ENCODE measurements at places on chromosomes 4 and X. TPM values are rescaled to one million over a fixed set of nuclear protein-coding genes. Genes with fewer than 3 reads are reported as not detected.
A peak's percentile ranks its signal among the peaks of the same experiment; 100 is the strongest.

GRCh38 chr4:4269331-4269731 is 20.6 kb downstream of the LYAR start:
- no peak for DNase-seq

DNA sequence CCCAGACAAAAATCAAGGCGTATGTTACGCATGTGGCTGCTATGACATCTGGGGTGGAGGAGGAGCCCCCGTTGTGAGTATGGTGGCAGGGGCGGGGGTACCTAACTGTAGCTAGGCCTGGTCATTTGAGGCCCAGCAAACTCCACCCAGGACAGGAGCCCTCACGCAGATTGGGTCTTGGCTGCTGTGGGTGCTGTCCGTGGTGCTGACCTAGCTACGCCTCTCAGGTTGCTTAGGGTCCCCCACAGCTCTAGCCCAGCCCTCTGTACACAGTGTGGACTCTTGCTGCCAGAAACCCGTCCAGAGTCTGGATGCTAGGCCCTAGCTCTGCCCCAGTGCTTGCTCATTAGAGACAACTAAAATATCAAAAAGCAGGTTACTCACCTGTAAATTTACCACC is 146.7 kb upstream of the PSAPL1 start:
- peak; percentile 57 for DNase-seq

GRCh38 chr4:184200296-184200695 is 17.4 kb downstream of the ENPP6 start:
- DNase-seq, result no peak

Gene MAGEB1
- total RNA-seq, result 63.7 TPM

Gene UGT8
- 6.9 TPM for total RNA-seq

Gene KIAA1210
- total RNA-seq, result 245 TPM

- peak; percentile 15 for DNase-seq
Observed at GRCh38 chrX:100615005-100615404, 21.6 kb downstream of the TSPAN6 start.

DNA sequence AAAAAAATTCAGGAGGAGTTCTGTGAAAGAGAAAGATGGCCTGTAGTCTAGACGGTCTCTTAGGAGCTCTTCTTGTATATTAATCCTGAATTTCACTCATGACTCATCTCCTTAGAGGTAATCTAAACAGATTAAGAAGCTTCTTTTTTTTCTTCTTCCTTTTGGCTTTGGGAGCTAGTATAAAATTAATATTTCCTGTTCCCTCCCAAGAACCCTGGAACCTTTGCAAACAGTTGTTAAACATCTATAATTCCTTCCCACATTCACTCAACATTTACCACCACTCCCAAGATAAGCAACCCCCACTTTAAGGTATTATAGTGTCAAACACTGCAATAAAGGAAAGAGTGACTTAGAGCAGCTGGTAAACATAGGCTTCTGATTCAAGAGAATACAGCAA is 146.4 kb upstream of the EDNRA start:
- no peak for DNase-seq

DNA sequence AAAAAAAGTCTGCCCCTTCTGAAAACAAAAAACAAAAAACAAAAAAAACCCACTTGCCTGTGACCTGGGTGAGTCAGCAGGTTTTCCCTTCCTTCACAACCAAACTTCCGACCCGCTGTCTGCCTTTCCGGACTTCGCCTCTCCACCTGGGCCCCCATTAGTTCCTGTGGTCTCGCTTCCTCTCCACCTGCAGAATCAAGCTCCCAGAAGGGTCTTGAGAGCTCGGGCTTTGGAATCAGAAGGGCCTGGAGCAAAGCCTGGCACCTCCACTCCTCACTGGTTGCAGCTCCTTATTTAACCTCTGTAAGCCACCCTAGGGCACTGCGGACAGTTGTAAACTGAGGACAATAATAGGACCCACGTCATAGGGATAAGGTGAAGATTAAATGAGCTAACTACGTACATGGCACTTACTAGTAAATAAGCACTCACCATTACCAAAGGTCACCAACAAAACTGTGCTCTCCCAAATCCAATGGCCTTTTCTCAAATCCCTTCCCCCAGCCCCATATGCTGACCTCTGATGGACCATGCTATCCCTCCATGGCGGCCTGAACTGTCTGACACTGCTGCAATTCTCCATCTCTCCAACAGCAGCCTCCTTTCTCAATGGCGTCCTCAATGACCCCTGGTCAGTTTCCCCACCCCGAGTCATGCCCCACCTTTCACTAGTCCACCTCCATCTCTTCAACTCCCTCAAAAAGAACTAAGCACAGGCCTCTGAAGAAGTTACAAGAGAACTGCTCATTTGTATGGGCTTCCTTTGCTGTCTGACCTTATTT is 64.2 kb downstream of the IRF2 start:
- no peak for DNase-seq

Gene FGB
- 0.93 TPM for total RNA-seq

DNA sequence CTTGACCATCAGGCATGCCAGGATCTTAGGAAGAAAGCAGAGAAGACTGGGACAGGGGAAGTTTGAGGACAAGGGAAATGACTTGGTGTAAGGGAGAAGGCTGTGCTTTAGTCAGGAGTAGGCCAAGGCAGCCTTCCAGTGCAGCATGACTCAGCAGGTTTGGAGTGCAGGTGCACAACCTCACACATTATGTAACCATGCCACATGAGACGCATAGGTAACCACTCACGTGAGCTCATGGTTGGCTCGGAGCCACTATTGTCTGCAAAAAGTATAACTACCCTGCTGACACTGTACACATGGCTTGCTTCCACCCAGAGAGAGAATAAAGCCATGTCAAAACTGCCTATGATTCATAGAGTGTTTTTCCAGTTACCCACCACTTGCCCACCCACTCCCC is 715.9 kb downstream of the SMARCA1 start:
- DNase-seq, result peak; percentile 12

- DNase-seq, result peak; percentile 34
Observed at GRCh38 chrX:106921637-106922036, 1.4 kb downstream of the CLDN2 start.

GRCh38 chr4:188282471-188283232 is 143.4 kb downstream of the TRIML1 start:
- no peak for DNase-seq

GRCh38 chr4:37440501-37440900 is 196.0 kb downstream of the NWD2 start:
- no peak for DNase-seq

Gene ARHGAP36
- total RNA-seq, result 3.2 TPM

GRCh38 chrX:47610511-47610910 is 9.1 kb downstream of the SYN1 start:
- DNase-seq, result no peak

- DNase-seq, result peak; percentile 50
Observed at GRCh38 chrX:33183361-33183760, 28.0 kb downstream of the DMD start.

GRCh38 chrX:78708816-78709215 is 38.7 kb upstream of the LPAR4 start:
- no peak for DNase-seq

Gene CACNA1F
- 0.19 TPM for total RNA-seq

DNA sequence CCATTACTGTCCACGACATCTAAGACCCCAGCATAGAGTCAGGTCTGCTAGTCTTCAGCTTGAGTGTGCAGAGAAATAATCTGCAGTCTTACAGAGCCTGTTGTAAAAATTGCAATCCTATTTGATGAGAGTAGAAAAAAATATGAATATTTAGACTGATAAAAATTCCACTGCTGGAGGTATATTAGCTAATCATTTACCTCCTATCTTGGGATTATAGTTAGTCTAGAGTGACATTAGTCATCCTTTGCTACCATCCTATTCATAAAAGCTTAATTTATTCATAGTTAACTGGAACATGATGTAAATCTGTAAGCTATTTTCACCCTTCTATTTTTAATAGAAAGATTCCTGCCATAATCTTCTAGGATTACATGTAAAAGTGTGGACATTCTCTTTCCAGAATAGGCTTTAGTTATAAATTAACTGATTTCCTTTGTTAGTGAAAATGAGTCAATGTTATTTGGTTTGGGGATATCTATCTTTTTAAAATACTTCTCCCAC is 26.7 kb downstream of the C4orf54 start:
- no peak for DNase-seq

Gene IGSF1
- 19.4 TPM for total RNA-seq

Gene FANCB
- total RNA-seq, result 2.0 TPM

Gene EVC2
- 10.2 TPM for total RNA-seq

Gene PTPN13
- 62.0 TPM for total RNA-seq

GRCh38 chrX:24005028-24005427 is 22.0 kb downstream of the KLHL15 start:
- DNase-seq, result no peak

- no peak for DNase-seq
Observed at GRCh38 chr4:2827874-2828751, 15.5 kb upstream of the ADD1 start.

Gene HSD17B13
- total RNA-seq, result 0.81 TPM

DNA sequence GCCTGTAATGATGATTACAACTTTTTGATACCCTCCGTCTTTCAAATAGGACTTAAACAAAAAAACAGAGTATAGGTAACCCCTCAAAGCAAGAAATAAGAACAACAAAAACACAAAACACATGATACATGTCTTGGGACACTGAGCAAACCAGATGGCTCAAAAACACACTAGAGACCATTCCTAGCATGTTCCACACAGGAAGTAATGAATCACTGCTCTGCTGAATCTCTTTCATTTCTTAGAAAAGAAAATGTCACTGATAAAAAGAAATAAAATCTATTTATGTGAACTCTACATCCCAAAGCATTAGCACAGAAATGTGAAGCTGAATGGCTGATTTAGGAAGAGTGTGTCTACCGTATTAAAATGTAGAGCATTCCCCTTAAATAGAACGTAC is 134.5 kb upstream of the IL15 start:
- no peak for DNase-seq

- DNase-seq, result no peak
Observed at GRCh38 chrX:49976682-49977197, 54.3 kb downstream of the CLCN5 start.

DNA sequence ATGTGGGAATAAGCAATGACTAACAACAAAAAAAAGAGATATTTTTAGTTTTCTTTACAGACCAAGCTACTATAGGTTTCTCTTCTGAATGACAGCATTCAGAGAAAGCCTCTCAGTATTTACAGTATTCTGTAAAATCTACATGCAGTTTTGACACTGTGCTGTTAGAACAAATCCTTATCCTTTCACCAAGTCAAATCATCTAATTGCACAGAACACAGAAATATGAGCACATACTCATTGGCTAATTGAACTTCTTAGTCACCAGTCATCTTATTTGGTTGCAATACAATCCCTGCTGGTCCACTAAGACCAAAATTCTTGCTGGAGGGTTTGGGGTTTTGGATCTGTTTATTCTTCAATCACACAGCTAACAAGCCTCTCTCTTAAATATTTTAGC is 5.7 kb downstream of the ACOT9 start:
- no peak for DNase-seq

DNA sequence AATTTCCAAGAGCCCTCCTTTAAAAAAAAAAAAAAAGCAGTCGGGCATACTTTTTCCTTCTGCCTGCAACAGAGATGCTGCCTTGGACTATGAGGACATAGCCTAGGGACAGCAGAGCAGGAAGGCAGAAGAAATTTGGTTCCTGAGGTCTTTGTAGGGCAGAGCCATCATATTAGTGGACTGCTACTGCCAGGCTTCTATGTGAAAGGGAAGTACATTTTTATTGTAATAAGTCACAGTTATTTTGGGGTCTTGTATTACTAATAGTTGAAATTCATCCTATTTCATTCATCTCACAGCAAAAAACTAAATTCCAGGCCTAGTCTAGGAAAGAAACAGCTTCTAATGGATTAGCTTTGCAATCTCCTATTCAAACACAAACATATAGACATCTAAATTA is 211.2 kb downstream of the NSUN7 start:
- no peak for DNase-seq

- DNase-seq, result no peak
Observed at GRCh38 chrX:132742246-132742645, 216.2 kb downstream of the HS6ST2 start.

- DNase-seq, result no peak
Observed at GRCh38 chr4:173094739-173095421, 73.7 kb upstream of the GALNT7 start.

Gene DCHS2
- 6.5 TPM for total RNA-seq

GRCh38 chrX:12919051-12919450 is 12.6 kb downstream of the TLR8 start:
- DNase-seq, result no peak

DNA sequence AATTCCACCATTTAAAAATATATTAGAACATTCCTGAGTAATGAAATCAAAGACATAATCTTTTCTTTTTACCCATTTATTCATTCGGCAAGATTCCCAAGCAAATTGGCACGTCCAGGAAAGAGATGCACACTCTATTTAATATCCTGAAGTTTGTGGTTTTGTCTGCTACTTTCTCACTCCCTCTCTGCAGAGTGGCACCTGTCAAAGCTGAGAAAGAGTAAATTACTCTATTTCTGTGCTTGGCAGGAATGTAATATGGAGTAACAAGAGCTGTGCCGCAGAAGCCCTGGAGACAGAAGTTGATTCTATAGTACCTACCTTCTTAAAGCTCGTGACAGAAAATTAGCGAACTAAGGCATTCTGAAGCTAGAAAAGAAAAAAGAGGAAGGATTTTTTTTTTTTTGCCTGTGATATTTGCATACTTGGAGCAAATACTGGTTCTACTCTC is 5.5 kb downstream of the GSTCD start:
- DNase-seq, result no peak
